ENCODE measurements at places on chromosomes 2 and 18.

GRCh38 chr2:85312404-85312803 lies 15.4 kb downstream of the TGOLN2 start:
- no peak for DNase-seq

DNA sequence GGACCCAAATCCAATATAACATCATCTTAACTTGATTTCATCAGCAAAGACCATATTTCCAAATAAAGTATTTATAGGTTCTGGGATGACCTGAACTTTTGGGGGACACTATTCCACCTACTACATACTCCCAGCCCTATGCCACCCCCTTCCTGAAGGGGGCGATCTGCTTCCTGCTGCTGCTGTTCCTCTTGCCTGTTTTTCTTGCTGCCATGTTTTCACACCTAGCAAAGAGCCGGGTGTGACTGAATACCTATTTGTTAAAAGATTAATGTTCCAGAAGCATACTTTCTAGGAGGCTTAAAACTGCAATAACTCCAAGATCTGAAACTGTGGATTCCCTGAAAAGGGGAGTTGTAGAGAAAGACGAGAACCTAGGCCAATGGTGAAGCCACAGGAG lies 89.7 kb downstream of the ICOS start:
- DNase-seq: no peak

GRCh38 chr2:168183308-168183997 lies 63.9 kb downstream of the STK39 start:
- no peak for DNase-seq

- DNase-seq: no peak
Observed at GRCh38 chr2:42101206-42102023, 53.6 kb downstream of the PKDCC start.

DNA sequence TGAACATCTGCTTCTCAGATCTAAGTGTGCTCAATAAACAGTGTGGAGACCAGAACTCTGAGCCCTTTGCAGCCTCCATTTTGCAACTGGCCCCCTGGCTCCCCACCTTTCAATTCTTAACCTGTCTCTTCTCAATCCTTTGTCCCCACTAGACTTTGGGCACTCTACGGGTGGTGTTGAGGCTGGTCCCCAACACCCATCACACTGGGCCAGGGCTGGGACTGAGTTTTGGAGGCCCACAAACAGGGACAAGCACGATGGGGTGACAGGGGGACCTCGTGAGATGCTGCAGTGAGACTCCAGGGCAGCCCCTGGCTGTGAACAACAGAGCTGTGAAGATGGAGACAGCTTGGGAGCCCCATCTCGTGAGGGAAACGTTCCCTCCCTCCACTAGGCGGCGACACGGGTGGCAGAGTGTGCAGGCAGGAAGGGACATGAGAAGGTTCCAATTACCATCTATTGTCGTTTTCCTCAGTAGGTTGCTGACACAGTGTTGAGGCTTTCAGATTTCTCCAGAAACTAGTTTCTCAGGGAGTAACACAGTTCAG lies 1.2 kb downstream of the ANKMY1 start:
- DNase-seq: no peak

DNA sequence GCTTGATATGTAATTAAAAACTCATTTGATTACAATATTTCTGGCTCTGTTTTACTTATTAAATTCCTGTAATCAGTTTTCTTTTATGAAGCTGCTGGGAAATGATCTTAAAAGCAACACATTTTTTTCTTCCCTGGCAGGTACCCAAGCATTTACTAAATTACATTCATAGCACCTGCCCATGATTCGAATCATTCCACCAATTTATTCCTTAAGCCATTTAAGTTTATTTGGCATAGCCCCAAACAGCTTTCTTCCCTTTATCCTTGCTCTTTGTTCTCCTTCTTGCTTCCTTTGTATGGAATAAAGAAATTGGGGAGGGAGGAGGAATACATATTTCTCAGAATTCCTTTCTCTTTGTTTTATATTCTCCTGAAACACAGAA lies 241.3 kb downstream of the AGPS start:
- no peak for DNase-seq

GRCh38 chr2:110858135-110858725 lies 125.9 kb downstream of the ACOXL start:
- no peak for DNase-seq

GRCh38 chr2:235914756-235915155 lies 253.4 kb downstream of the GBX2 start:
- DNase-seq: no peak

All from neural crest cell (in vitro differentiated cells).